ENCODE measurements at places on chromosomes 2 and 18.

GRCh38 chr2:50529600-50530218 lies 502.2 kb downstream of the NRXN1 start:
- peak; percentile 54 for DNase-seq

- peak; percentile 37 for DNase-seq
These were observed 156.3 kb downstream of the SUCLG1 start for GRCh38 chr2:84302513-84303412.

DNA sequence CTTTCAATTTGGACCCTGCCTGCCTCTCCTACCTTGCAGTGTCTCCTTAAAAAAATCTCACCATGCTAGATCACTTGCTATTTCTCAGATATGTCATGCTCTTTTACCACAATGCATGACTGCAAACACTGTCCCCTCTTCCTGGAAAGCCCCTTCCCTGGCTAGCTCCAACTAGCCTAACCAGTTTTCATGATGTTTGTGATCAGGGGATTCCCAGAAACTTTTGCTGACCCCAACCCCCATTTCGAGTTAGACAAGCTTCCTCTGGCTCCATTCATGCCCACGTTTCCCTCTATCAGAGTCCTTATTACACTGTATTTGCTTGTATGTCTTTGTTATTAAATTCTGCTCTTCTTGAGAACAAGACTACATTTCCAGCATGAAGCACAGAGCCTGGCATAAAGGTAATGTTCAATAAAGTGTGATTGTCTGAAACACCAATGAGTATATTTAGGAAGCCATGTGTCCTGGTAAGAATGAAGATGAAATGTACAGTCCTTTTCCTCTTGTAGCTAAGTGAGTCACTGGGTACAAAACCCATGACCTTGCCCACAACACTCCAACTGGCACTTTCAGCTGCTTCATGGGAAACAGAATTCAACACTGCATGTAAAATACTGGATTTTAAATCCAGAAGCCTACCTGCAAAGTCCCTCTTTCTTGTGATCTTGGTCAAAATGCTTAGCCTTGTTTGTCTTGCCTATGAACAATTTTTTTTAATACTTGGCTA lies 62.0 kb upstream of the ATL2 start:
- no peak for DNase-seq

- no peak for DNase-seq
These were observed 653.8 kb upstream of the ID2 start for GRCh38 chr2:8028036-8028435.

DNA sequence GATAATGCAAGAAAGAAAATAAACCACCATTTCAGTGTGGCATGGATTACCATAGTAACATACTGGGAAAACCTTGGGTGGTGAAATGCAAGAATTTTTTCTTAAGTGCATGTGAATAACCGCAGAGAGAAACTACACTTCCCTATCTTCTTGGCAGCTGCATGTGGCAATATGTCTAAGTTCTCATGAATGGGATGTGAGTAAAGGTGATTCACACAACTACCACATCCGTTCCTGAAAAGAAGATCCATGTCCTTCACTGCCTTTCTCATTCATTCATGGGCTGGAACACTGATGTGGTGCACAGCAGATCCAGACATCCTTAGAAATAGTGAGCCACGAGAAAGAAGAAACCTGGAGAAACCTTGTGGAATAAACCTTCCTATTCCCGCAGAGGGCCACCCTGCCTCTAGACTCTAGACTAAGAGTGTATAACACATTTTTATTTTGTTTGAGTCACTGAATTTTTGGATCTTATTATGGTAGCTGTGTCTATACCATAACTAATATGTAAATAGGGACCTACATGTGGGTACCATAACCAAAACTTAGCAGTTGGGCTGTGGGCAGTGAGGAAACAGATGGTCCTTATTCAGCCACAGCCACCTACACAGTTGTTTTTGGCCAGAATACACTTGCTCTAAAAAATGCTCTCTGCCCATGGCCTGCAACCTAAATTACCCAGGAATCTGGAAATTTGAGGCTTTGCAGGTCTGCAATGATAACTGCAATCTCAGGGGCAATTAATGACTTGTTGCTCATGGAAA lies 573.3 kb downstream of the LRP1B start:
- peak; percentile 96 for DNase-seq

GRCh38 chr2:96163768-96164429 lies 18.7 kb upstream of the DUSP2 start:
- DNase-seq = no peak

GRCh38 chr18:34126121-34126520 lies 98.6 kb downstream of the NOL4 start:
- DNase-seq = no peak

GRCh38 chr2:161122772-161123530 lies 37.3 kb upstream of the TANK start:
- peak; percentile 94 for DNase-seq
